Activated CD4-positive, alpha-beta T cell treated with anti-CD3 and anti-CD28 coated beads, Interleukin-2, amount 50 U/mL, for 1 hour (primary cell): ENCODE measurements at places on chromosomes 4 and X.
A peak's percentile ranks its signal among the peaks of the same experiment; 100 is the strongest.

- no peak for DNase-seq
Measured at GRCh38 chr4:73341454-73341853, 62.6 kb upstream of the ALB start.

DNA sequence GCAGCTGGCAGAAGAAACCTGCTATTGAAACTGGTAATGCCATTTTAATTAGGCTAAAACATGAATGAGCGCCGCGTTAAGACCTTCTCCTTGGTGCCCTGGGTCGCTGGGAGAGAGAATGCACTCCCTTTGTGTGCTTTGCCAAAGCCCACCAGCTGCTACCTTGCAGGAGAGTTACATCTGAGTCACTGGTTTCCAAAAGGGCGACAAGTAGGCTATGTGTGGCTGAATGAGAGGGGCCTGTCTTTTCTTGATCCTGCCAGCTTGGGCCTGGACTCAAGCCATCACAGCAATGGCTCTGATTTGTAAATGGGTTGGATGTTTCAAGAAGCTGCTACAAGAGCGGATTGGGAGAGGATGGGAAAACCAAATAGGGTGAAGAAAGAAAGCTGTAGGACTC is 81.5 kb downstream of the NHS start:
- no peak for DNase-seq

- DNase-seq: no peak
Measured at GRCh38 chr4:55608591-55608990, 16.5 kb upstream of the PDCL2 start.

DNA sequence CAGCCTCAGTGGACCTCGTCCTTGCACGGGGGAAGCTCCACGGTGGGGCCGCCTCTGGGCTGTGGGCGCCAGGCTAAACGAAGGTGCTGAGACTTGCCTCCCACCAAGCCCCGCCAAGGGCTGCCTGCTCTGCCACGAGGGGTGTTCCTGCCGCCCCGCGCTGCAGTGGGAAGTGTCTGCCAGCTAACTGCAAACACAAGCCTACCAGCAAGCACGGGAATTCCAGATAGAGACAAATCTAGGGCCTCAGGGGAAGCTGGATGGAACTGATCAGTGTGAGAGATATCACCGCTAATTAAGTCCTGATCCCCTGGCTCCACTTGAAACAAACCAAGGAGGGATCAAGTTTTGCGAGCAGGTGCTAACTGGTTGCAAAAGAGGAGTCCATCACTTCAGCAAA is 181.6 kb upstream of the LEF1 start:
- DNase-seq: no peak

GRCh38 chr4:133618963-133619362 is 469.9 kb downstream of the PCDH10 start:
- no peak for DNase-seq

- peak; percentile 2 for DNase-seq
Measured at GRCh38 chrX:148380650-148381561, 119.5 kb upstream of the AFF2 start.

- DNase-seq: no peak
Measured at GRCh38 chr4:140302151-140302859, 71.1 kb upstream of the SCOC start.

- DNase-seq: no peak
Measured at GRCh38 chr4:90328558-90328957, 201.4 kb downstream of the CCSER1 start.

DNA sequence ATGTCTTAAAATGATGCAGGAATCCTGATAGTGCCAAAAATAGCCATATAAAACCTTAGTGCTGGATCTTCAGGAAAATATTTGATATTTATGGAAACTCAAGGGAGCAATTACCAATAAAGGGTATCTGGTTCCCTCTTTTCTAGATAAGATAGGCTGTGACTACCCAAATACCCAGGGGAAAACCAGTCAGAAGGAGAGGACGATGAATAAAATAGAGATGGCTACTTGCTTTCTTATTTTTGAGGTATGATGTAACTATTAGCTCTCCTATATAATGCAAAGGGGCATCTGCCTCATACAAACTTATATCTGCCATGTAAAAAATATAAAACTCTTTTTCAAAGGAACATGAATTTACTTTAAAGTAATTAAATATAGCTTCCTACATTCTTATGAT is 23.4 kb upstream of the COX18 start:
- DNase-seq: no peak
